ENCODE measurements at places on chromosomes 13 and 19.

- DNase-seq = no peak
Measured at GRCh38 chr19:39599116-39599515, 3.2 kb upstream of the LGALS13 start.

- DNase-seq = no peak
Measured at GRCh38 chr13:61908906-61909615, 493.4 kb upstream of the PCDH20 start.

GRCh38 chr19:16217716-16218451, 20.2 kb downstream of the AP1M1 start:
- DNase-seq = no peak

GRCh38 chr13:94798738-94799137, 86.4 kb upstream of the SOX21 start:
- DNase-seq = no peak

DNA sequence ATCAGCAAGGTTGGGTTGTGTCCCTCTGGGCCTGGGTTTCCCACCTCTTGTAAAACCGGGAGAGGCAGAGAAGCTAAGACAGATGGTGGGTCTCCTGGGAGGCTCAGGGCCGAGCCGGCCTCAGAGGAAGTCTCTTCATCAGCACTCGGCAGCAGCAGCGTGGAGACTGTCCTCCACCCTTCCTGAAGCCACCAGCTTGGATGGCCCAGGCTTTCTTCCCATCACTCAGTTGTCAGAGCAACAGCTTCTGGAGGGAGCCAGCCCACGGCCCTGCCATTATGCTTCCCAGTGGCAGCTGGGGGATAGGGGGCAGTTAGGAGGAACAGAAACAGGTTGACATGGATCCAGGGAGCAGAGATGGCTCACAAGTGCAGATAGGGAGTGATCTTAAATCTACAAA, 191.0 kb downstream of the KATNAL1 start:
- DNase-seq = no peak

DNA sequence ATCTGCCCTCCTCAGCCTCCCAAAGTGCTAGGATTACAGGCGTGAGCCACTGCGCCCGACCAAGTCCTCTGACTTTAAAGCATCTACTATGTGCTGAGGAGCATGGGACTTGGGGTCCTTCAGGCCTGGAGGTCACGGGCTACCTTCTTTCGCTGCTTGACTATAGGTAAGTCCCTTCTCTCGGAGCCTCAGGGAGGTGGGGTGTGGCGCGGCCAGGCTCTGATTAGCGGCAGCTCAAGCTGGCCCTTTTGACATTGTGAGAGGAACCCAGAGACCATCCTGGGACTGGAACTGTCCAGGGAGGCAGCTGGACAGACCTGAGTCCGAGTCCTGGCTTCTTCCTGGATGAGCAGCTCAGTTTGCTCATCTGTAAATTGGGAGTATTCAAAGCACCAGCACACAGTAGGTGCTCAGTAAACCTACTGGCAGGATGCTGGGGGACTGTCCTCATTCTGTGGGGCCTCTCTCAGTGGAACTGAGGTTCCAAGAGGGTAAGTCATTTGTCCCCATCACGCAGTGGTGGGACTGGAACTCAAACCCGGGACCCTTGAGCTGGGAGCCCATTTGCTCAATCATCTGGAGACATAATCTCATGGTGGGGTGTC, 780 bp downstream of the FCER2 start:
- no peak for DNase-seq

DNA sequence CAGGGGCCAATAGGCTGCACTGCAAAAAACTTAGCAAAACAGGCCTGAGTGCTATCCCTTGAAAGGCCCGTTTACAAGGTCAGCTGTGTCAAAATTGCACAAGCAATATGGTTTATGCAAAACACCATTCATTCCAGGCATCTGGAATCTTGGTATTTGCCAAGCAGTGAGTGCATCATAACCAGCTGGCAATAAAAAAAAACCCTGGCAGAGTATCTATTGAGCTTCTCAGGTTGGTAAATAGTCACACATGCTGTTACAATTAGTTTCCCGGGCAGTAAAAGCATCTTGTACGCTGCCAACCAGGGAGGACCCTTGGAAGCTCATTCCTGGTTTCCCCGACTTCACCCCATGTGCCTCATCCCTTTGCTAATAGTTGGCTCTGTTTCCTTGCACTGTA, 21.3 kb downstream of the ZNF77 start:
- no peak for DNase-seq

GRCh38 chr13:51861723-51862300, at the start of gene CCDC70:
Gene CCDC70 (plus strand): TSS chr13:51861969. CDS start chr13:51865412, 3,443 bp downstream.
- DNase-seq = no peak

DNA sequence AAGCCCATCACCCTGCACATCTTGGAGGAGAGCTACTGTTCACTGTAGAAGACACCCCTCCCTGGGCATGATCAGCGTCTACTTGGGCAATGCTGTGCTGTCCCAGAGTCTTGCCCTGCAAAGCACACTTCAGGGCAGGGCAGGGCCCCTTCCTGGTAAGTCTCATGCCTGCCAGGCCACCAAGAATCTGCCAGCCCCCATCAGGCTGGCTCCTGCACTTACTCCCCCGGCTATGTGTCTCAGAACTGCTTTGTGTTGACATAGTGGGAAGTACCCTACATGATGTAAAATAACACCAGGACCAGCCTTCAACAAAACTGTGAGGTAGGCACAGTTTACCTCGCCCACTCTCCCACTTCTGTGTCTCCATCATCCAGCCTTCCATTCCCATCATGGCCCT, 27.8 kb upstream of the ATP12A start:
- no peak for DNase-seq

DNA sequence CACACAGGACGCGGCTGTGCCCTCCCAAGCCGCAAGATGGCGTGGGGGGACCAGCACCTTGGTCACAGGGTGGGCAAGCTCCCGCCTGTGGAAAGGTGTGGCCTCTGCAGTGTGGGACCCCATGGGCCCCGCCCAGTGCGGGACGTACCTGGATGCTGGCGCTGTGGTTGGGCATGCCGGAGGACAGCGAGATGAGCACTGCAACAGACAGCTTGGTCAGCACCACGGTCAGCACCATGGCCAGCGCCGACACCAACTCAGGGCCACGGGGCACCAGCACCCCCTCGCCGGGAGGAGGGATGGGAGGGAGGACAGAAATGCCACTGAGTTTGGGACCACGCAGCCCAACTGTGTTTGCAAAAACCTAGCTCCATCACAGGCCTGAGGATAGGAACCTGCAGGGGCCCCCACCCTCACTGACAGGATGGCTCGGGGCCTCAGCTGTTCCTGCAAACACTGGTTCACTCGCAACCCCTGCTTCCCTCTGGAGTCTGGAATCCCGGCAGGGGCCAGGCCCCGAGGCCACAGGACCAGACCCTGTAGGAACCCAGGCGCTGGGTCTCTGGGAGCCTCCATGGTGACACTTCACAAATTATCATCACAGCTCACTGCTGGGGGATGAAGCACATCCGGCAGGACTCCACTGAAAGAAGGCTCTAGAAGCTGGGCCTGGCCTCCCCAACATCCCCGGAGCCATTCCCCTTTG, 27.1 kb downstream of the IZUMO4 start:
- DNase-seq = no peak

DNA sequence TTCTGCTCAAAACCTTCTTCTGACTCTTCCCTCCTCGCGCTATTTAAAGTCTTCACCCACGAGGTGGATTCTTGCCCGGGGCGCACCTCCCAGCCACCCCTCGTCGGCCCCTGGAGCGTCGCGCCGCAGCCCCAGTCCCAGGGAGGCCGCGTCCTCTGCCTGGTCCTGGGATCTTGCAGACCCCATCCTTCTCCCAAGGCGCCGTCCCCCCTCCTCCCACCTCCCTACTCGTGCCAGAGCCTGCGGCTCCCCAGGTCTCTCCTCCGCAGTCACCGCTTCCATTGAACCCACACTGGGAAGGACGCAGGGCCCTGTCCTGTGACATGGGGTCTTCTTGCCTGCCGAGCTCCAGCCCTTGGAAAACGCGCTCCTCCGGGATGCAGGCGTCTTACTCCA, 486 bp downstream of the ZNF808 start:
- peak; percentile 13 for DNase-seq

- DNase-seq = no peak
Measured at GRCh38 chr13:113448885-113449692, 4.2 kb downstream of the ADPRHL1 start.

- peak; percentile 81 for DNase-seq
Measured at GRCh38 chr19:49812997-49813861, at the start of gene FUZ. Gene FUZ (minus strand): TSS chr19:49813292. CDS start chr19:49813106, 186 bp downstream.

GRCh38 chr19:6648141-6648715, 21.7 kb downstream of the TNFSF14 start:
- no peak for DNase-seq

GRCh38 chr13:80547885-80548825, 207.2 kb upstream of the SPRY2 start:
- DNase-seq = no peak

DNA sequence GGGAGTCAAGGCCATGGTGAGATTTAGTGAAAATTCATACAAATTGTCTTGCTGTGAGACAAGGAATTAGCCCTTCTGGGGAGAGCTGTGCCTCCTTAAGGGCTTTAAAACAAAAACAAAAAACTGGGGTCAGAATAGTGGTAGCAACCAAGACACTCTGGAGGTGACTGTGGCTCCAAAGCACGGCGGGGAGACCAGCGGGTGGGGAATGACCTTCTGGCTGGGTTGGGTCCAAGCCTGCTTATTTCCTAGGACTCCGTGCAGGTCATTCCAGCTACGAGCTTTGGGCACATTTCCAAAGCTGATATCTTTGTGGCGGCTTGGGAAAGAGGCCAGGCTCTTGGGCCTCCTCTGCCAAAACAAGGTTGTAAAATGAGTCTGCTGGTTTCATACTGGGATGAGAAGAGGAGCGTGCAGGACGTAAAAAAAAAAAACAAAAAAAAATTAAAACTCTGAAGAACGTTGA, 348.3 kb downstream of the UQCRFS1 start:
- DNase-seq = no peak

- DNase-seq = no peak
Measured at GRCh38 chr13:97758317-97758716, 195.2 kb upstream of the IPO5 start.

DNA sequence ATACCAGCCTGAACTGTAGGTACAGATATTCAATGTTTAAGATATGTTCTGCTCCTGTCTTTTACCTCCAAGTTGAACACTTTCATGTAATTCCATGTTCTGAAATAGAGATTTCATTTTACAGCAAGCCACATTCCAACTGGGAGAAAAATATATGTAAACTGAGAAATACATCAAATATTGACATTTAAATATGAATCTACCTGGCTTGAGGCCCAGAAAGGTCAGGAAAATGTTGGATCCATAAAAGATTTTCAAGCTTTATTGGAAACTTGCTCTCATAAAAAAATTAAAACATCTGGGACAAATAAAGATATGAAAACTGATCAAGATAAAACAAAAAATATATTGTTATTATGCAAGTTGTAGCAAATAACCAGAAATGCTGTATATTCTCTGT, 1078.7 kb upstream of the ATXN8OS start:
- DNase-seq = no peak

Measured in amygdala (tissue), 56 donors.